Activated effector memory CD4-positive, alpha-beta T cell treated with Interleukin-2 at 50 U/mL for 16 hours (primary cell): ENCODE measurements at places on chromosomes 12 and 14.
A peak's percentile ranks its signal among the peaks of the same experiment; 100 is the strongest.

DNA sequence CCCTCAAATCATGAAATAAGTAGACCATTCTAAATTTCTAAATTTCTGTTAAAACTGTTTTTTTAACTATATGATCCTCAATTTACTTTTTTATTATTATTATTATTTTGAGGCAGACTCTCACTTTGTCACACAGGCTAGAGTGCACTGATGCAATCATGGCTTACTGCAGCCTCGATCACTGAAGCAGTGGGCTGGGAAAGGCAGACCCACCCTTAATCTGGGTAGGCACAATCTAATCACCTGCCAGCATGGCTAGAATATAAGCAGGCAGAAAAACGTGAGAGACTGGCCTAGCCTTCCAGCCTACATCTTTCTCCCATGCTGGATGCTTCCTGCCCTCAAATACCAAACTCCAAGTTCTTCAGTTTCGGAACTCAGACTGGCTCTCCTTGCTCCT, 2.3 kb downstream of the ERO1A start:
- no peak for DNase-seq

GRCh38 chr14:74308695-74309094, 6.0 kb upstream of the ABCD4 start:
- no peak for DNase-seq

GRCh38 chr12:70719672-70720420, 82.6 kb upstream of the PTPRB start:
- no peak for DNase-seq

GRCh38 chr14:97262336-97262735, 465.2 kb downstream of the VRK1 start:
- no peak for DNase-seq

GRCh38 chr12:121465921-121466793, 66.2 kb downstream of the RNF34 start:
- DNase-seq, result peak; percentile 39
